Skin of body (tissue), 3 donors: ENCODE measurements at places on chromosomes 11 and 22. TPM values are rescaled to one million over a fixed set of nuclear protein-coding genes. Genes with fewer than 3 reads are reported as not detected.

PANX2 gene
- 0.30 TPM for total RNA-seq

GRCh38 chr11:104531075-104531474 is 367.1 kb upstream of the PDGFD start:
- no peak for DNase-seq

GRCh38 chr11:12963792-12964536 is 45.2 kb upstream of the RASSF10 start:
- DNase-seq: no peak

GRCh38 chr22:24162436-24162835 is 18.9 kb upstream of the SUSD2 start:
- no peak for DNase-seq

- no peak for DNase-seq
Observed at GRCh38 chr11:13698132-13698531, 29.7 kb downstream of the FAR1 start.

DNA sequence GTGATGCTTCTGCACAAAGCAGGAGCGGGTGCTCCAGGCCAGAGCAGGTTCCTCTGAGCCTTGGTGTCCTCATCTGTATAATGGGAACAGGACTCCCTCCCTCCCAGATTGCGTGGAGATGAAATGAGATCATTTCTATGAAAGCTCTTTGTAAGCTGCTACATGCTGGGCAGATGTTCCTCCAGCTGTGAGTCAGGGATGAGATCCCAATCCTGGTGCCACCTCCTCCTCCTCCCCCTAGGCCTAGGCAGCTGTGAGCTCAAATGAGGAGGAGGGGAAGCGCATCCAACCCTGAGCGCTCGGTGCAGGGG is 7.0 kb upstream of the CABP2 start:
- peak; percentile 28 for DNase-seq

GRCh38 chr22:27776650-27776958 is 25.0 kb downstream of the MN1 start:
- no peak for DNase-seq
